ENCODE measurements at places on chromosomes 6 and 20.

DNA sequence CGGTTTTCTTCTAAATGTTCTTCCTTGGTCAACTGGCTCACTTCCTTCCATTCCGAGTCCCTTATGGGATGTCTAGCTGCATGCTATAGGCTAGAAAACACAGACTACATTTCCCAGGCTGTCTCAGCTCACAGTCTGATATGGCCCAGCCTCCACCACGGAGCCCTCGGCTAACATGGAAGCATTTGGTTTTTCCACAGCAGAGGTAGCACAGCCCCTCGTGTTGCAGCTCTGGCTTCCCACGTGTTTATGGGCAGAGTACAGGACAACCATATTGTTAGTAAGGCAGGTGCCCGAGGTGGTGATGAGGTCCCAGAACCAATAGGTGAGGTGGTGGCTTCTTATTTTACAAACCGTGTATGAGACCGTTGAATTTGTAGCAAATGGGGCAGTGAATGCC is 8.7 kb downstream of the GPLD1 start:
- no peak for DNase-seq

GRCh38 chr20:10761232-10761631 is 87.4 kb upstream of the JAG1 start:
- DNase-seq: no peak

DNA sequence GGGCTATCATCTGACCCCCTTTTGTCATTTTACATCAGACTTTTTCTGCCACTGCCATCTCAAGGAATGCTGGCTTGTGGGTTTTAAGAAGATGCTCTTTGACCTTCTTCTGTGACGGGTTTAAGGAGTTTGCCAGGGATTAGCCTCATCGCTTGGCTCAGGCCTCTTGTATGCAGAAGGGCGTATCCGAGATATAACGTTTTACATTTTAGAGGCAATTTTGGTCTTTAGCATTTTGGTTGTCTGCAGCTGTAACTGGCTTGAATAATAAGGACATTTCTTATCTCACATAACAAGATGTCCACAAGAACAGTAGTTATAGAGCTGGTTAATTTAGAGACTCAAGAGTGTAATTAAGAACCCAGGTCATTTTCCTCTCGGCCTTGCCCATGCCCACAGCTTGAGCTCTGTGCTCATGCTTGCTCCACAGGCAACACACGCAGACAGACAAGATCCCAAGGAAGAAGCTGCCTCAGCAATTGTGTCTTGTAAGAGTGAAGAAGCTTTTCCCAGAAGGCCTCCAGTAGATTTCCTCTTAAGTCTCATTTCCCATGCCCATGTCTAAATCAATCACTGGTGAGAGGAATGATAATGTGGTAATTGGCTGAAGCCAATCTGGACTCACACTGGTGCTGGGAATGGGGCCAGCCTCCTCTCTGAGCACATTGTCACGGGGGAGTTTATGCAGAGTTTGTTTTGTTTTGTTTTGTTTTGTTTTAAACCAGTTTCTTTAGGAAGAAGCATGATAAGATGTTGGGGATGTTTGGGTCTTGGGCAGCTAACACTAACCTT is 36.8 kb downstream of the PTCHD4 start:
- DNase-seq: no peak

DNA sequence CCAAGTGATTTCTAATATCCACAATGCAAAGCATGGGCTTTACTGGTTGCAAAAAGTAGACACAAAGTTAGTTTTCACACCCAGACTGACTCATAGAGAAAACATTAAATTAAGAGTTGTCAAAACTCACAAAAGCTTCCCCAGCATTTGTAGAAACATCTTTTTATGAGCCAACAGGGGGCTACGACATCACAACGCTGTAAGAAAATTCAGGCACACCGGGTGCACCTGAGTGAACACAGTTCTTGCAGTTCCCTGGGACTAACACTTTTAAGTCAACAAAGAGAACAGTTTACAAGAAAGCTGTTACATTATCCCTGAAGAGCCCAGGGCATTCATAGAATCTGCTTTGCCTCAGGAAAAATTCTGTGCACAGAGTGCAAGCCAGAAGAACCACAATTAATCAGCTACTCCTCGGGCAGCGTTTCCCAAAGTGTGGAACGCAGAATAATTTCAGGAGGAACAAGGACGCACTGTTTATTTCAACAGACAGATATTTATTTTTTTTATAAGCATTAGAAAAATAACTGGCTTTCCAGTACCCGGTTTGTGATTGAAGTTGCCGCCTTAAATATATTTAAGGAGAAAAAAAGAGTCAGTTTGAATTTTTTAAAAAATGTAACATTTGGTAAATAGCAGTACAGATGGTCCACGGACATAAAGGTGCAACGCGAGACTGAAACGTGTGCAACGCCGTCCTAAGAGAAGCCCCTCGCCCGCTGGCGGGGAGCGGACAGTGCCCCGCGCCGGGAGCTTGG is 1.2 kb downstream of the NCOA5 start:
- DNase-seq: no peak

GRCh38 chr6:109816452-109817374 is 125.6 kb downstream of the FIG4 start:
- no peak for DNase-seq

DNA sequence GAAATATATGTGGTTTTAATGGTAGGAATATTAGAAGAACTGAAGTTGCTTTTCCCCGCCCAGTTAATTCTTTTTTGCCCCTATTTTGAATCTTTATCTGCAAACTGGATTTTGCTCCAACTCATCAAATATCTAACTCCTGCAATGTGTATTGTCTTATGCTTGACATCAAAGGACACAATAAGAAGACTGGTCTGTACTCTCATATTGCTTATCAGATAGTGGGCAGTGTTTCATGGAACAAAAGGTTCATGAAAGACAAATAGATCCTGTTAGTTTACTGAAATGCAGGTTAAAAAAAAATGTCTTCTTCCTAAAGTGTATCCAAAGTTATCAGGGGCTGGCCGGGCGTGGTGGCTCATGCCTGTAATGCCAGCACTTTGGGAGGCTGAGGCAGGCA is 27.7 kb upstream of the GTF3C6 start:
- no peak for DNase-seq

DNA sequence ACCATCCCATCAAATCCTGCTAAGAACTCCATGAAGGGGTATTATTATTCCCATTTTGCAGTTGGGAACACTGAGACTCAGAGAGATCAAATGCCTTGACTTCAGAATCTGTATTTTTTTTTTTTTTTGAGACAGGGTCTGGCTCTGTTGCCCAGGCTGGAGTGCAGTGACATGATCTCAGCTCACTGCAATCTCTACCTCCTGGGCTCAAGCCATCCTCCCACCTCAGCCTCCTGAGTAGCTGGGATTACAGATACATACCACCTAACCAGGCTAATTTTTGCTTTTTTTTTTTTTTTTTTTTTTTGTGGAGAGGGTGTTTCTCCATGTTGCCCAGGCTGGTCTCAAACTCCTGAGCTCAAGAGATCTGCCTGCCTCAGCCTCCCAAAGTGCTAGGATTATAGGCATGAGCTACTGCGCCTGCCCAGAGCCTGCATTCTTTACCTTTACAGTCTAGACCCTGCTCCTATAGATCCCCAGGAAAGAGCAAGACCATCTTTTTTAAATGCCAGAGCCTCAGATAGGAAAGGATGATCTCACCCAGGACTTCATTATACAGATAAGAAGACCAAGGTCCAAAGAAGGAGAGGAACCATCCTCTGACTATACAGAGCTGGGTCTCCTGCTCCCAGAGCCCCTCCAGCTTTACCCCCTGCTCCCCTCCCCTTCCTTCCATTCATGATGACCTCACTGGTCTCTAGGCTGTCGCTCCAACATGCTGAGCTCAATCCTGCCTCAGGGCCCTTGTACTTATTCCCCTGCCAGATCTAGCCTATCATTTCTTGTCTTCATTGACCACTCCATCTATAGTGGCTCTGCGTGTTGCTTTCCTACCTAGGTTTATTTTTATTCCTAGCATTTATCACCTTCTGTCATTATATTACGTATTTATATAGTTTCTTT is 138.6 kb downstream of the CEBPB start:
- DNase-seq: no peak

GRCh38 chr6:131740161-131740560 is 29.3 kb upstream of the CTAGE9 start:
- DNase-seq: no peak

DNA sequence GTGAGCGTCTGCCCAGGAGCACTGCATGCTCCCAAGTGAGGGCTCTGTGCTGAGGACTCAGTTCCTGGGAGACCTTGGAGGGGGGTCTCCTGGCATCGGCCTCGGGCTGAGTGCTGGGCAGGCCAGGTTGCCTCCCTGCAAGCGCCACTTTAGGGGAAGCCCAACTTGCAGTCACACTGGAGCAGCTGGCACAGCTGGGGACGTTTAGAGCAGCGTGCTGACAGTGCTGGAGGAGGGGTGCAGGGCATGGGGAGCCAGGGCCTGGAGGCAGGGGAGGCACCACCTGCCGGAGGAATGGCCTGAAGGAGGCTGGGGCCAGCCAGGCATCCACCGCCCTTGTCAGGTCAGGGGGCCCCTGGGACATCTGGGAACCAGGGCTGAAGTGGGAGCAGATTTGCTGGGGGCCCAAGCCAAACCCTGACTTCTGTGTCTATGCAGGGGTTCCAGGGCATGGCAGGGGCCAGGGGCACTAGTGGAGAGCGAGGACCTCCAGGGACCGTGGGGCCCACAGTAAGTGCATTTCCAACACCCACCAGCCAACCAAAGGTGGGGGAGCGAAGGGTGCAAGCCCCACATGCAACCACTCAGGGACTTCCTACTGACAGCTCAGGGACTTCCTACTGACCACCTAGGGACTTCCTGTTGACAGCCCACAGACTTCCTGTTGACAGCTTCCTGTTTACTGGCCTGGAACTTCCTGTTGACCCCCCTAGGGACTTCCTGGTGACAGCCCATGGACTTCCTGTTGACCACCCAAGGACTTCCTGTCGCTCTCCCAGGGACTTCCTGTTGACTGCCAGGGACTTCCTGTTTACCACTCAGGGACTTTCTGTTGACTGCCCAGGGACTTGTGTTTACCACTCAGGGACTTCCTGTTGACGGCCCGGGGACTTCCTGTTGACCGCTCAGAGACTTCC is 33.6 kb downstream of the COL20A1 start:
- DNase-seq: no peak

DNA sequence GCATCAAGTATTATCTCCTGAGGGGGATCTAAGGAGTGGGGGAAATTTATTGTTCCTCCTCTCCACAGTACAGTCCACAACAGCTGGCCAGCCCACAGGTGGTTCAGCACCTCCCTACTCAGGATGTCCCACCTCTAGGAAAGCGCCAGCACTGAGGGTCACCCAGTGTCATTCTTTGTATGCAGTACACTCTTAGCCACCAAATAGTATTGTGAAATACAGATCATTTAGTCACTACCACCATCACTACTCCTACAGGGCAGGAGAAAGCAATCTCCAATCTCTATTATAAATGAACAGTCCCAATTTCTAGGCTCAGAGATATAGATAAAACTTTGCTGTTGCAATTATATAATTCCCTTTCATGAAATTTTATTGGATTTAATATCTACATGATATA is 6.3 kb upstream of the ZNF76 start:
- no peak for DNase-seq

- no peak for DNase-seq
These were observed 14.7 kb downstream of the FOXQ1 start for GRCh38 chr6:1326535-1327121.

DNA sequence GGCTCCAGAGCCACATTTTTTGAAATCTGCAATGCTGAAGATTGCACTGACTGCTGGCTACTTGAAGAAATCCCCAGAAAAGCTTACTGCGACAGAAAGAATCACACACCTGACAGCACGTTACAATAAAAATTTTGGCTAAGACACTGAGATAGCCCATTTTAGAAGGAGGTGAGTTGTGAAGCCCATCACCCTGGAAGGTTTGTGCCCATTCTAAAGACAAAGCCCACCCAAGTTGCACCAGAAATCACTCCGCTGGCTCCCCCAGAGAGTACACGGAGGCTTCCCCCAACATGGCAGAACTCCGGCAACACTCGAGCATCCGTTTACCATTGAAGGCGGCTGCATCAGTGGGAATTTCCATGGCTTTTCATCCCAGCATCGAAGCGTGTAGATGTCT is 29.4 kb downstream of the LPA start:
- DNase-seq: no peak

GRCh38 chr6:128930321-128930720 is 47.4 kb downstream of the LAMA2 start:
- DNase-seq: no peak

DNA sequence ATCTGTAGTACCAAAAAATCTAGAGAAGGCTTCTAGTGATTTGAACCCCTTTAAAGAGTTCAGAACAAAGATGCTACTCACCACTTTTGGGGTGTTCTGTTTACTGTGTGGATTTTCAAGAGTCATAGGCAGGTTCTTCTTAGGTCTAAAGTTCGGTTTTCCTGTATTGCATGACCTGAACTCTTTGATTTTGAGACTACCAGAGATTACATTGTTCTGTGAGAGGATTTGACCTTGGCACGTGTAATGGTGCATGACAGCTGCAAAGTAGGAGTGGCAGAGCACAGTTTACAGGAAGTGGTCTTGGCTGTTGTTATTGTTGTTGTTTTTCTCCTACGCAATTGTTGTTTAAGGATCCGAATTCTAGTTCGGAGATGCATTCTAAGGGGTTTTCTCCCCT is 592.7 kb downstream of the EPHA7 start:
- DNase-seq: no peak

- no peak for DNase-seq
These were observed 6.1 kb downstream of the EDN1 start for GRCh38 chr6:12296255-12296573.

- DNase-seq: no peak
These were observed 25.5 kb downstream of the C20orf173 start for GRCh38 chr20:35503841-35504561.

GRCh38 chr20:36950414-36951197 is 902 bp downstream of the SAMHD1 start:
- DNase-seq: no peak

- no peak for DNase-seq
These were observed 49.0 kb upstream of the ANKEF1 start for GRCh38 chr20:9985773-9986172.

DNA sequence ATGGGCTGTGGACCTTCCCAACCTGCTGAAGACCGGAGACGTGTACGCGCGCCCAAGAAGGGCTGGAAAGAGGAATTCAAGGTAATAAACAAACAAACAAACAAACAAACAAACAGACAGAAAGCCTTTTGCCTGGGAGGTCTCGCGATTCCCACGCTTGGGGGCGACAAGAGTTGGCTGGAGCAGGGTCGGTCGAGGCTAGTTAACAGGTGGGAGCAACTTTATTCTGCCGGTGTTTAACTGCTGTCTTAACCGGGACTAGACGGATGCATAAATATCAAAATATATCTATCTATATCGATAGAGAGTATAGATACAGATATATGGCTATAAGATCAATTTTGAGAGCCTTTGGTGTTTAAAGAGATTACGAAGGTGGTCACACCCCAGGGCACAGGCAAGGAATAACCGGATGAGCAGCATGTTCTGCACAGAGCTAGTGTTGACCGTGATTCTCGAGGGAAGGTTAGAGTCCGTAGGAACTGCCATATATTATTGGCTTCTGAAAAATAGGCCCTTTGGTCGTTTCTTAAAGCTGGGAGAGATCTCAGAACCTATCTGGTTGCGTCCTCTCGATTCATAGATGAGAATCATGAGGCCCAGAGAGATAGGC is 514 bp downstream of the STMND1 start:
- no peak for DNase-seq
